Naive B cell (primary cell): ENCODE measurements at places on chromosomes 2 and 18.

DNA sequence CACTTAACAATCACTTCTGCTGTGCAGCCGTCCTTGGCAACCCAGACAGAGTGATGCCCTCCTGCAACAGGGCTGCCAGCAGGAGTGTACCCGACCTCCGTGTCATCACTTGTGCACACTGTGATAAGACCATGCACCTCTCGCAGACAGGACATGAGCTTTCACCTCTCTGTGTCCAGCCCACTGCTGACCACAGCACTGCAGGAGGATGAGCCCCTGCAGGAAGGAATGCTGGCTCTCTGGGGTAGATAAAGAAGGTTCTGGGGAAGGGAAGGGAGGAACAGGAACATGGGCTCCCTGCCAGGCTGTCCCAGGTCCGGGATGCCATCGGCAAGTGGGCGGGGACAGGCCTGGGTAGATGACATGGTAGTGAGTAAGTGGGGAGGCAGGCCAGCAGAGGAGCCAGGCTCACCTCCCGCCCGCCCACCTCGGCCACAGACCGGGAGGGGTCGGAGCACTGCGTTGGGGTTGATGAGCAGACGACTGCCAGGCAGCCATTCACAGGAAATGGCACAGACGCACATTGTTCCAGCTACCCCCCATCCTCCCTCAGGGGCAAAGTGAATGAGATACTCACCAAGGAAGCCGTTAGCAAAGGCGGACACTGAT lies 18.6 kb upstream of the COL6A3 start:
- no peak for DNase-seq

GRCh38 chr2:159706385-159706980 lies 5.8 kb upstream of the MARCHF7 start:
- DNase-seq: no peak

DNA sequence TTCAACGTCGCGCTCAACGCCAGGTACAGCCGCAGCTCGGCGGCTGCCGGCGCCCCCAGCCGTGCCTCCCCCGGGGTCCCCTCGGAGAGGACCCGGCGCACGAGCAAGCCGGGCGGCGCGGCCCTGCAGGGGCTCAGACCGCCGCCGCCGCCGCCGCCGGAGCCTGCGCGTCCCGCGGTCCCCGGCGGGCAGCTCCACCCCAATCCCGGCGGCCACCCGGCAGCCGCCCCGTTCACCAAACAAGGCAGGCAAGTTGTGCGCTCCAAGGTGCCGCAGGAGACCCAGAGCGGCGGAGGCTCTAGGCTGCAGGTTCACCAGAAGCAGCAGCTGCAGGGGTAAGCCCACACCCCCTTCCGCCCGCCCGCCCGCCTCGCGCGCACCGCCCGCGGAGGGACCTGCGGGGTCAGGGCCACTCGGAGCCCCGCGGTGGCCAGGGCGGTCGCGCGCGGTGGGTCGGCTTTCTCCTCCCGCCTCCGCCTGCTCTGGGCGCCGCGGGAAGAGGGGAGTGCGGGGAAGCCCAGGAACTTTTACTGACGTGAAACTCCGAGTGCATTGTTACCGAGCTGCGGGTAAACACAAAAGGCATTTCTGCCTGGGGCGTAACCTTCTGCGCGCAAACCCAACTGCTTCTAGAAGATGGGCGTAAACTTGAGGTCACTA lies 861 bp downstream of the LTBP1 start:
- peak; percentile 12 for DNase-seq

DNA sequence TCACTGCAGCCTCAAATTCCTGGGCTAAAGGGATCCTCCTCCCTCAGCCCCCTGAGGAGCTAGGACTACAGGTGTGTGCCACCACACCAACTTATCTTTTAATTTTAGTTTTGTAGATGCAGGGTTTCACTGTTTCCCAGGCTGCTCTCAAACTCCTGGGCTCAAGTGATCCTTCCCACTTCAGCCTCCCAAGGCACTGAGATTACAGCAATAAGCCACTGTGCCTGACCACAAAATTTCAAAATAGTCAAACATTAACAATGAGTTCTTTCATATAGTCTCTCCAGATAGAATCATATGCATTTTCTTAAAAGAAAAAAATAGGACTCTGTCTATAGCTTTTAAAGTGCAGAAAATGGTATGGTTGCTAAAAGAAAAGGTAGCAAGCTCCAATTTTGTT lies 24.9 kb upstream of the PID1 start:
- no peak for DNase-seq

GRCh38 chr18:29449424-29449823 lies 1272.5 kb upstream of the CDH2 start:
- DNase-seq: no peak

DNA sequence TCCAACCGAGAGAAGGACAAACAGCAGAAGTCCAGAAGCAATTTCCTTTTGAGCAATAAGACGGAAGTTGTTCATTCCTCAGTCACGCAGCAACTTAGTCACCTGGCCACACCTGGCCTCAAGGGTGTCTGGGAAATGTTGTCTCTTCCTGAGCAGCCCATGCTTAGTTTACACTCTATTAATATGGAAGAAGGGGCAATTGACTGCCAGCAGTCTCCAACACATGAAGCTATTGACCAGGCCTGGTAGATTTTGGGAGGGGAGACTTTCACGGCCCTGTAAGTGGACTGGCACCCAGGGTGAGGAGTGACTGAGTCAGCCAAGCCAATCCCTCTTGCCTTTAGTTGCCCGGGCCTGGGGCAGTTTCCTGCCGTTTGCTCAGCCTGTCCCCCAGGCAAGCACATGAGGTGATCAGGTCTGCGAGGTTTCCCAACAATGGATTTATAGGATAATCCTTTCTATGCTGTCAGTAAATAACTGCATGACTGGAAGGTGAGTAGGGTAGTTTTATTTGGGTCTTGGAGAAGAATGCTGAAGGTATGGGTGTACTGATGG lies 43.8 kb upstream of the PPP4R1 start:
- DNase-seq: no peak

DNA sequence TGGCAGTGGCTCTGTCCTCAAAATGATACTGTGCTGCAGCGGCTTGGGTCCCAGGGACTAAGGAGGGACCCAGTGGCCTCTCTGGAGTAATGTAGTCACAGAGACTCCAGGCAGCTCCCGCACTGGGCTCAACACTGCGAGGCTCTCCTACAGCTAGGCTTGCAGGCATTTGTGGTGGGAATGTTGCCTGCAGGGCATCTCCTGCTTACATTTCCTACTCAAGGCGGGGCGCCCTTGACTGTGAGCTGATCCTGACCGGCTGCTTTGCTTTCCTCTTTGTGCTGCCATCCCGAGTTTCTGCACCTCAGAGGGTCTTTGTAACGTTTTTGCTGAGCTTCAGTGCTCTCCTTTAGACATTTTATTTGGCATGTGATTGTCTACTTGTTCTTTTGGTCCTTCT lies 177.4 kb upstream of the FN1 start:
- no peak for DNase-seq

- peak; percentile 59 for DNase-seq
Observed at GRCh38 chr2:111119822-111120252, 877 bp upstream of the BCL2L11 start.

- no peak for DNase-seq
Observed at GRCh38 chr2:174729797-174730697, 34.2 kb downstream of the CHRNA1 start.

DNA sequence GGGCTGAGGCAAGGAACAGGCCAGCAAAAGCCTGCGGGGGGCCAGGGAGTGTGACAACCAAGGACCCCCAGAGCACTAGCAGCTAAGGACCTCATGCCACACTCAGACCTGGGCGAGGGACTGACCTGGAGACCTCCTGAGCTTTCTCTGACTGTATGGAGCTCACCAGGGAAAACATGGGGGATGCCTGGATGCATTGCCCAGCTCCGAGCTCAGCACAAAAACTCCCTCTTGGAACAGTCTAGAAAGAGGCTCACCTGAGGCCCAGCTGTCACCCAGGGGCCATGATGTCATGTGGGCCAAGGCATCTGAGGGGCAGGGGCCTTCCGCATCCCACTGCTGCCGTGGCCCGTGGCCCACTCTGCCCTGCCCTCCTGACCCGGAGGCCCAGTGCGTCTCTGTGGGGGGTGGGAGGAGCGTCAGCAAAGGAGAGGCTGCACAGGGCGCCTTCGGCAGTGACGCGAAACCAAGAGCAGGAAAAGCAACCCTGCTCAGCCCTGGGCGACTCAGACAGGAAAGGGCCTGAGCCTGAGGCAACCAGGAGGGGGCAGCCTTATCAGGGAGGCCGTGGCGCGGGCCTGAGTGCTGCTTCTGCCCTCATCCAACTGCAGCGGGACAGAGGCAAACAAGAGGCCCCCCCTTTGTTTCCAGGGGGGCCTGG lies 57.3 kb upstream of the ALPP start:
- no peak for DNase-seq

GRCh38 chr2:100653449-100654035 lies 90.7 kb downstream of the PDCL3 start:
- no peak for DNase-seq

DNA sequence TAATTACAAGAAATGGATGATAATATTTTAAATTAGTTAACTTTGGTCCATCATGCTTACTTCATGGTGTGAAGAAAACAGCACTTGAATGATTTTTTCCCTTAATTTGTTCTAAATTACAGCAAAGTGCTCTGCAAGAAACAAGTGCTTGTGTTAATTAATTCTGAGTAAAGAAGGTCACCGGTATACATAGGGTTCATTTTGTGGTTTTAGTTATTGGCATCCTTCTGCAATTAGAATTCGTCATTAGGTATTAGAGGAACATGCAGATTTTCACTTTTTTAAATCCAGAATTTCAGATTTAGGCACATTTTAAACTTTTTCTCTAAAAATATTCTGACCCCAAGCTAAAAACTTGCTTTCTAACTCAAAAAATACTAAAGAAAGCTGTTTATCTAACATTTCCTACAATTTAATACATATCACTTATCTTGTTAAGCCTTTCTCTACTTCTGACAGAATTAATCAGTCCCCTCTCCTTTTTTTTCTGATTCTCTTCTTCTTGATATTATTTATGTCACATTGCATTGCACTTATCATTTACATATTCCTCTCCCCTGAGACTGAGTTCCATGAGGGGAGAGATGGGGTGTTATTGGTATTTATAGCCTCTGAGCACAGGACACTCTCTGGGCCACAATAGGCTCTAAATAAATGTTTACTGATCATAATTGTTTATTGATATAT lies 129.2 kb downstream of the PLA2R1 start:
- no peak for DNase-seq

- DNase-seq: no peak
Observed at GRCh38 chr18:36527051-36527450, 229.5 kb downstream of the FHOD3 start.

- DNase-seq: no peak
Observed at GRCh38 chr18:9771977-9772660, 64.0 kb downstream of the RAB31 start.

DNA sequence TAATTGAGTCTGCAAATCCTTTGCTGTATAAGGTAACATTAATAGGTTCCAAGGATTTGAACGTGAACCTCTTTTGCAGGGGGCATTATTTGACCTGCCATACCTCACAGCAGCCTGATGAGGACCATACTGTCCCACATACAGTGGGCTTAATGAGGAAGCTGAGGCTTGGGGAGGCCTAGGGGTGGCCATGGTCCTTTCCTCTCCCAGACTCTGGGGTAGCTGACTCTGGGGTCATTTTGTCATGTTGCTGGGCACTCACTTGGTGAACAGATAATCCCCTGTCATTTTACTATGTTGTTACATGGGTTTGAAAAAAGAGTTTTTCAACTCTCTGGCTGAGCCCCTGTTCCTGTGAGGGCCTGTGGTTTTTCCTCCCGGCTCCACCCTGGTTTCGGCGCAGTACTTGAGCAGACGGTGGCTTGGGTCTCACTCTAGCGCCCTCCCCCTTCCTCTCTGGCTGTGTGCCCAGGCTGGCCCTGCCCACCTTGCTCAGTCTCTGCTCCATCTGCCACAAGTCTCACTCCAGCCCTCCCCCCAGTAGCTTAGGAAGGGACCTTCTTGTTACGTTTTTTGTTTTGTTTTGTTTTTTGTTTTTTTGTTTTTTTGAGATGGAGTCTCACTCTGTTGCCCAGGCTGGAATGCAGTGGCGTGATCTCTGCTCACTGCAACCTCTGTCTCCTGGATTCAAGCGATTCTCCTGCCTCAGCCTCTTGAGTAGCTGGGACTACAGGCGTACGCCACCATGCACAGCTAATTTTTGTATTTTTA lies 21.0 kb downstream of the INPP4A start:
- DNase-seq: peak; percentile 24

GRCh38 chr2:29560566-29560965 lies 360.8 kb downstream of the ALK start:
- DNase-seq: no peak

DNA sequence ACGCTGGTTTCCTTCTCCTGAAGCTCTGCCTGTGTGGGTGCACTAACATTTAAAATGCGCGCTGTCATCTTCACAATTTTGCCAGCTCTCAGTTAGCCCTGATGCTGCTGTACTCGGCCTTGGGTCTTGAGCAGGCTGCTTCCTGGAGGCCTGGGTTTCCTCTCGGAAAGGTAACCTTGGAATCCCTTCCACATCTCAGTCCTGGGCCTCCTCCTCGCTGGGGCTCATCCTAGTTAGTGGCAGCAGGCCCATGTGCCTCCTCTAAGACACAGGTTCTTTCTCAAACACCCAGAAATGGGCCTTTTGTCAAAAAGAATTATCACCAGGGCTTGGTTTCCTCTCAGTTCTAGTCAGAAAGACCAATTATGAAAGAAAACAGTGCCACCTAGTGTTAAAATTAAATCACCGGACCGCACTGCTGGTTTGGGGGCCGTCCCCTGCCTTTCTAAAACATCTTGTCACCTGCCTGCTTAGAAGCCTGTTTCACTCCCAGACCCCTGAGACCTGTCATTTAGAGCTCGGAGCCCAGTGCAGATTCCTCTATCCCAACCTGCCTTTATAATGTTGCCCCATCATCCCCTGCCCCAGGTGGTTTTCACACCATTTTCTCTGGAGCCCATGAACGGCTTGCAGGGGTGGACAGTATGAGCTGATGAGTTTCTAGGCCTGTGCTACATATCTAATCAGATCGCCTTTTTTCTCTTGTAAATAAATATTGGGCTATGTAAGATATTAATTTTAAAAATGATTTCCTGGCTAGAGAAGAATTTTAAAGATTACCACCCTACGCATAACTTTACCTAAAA lies 42.4 kb downstream of the HK2 start:
- DNase-seq: peak; percentile 64

DNA sequence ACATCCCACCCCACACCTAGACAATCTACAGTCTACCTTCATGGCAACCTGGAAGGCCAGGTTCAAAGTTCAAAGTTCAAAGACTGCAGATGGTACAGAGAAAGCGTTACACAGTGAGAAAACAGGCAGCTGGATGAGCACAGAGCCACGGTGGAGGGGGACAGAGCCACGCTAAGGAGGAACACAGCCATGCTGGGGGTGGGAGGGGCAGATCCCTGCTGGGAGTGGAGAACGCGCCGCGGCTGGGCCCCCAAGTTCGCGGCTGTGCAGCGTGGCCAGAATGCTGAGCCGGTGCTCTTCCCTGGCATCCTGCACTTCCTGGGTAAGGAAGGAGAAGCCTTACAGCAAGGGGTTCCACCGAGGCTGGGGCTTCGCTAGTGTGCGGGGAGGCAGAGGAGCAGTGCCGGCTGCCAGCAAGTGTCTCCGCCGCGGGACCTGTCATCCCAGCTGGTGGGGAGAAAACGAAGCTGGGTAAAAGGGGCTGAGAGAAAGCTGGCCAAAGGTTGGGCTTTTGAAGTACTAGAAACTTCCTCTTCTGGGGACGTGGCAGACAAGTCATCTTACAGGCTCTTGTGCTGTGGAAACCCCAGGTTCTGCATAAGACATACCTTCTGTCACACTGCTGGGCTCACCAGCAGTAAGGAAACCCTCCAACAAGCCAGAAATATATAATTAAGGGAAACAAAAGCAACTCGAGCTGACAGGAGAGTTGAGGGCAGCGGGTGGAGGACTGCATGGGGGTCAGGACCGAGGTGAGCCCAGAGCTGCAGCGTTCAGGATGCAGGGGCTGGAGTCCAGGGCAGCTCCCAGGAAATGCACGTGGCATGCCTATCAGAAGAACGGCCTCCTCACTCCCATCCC lies 115.5 kb downstream of the HDAC4 start:
- peak; percentile 41 for DNase-seq
